ENCODE measurements at places on chromosomes 1 and 21. TPM values are rescaled to one million over a fixed set of nuclear protein-coding genes. Genes with fewer than 3 reads are reported as not detected.

Gene SLFNL1
- 0.36 TPM for polyA plus RNA-seq

Gene LDLRAD1
- polyA plus RNA-seq = 0.10 TPM

Gene TAS1R1
- 0.15 TPM for polyA plus RNA-seq

Gene FAM177B
- polyA plus RNA-seq = 0.25 TPM

Gene NTRK1
- 3.1 TPM for polyA plus RNA-seq

Gene TRIM58
- 1.4 TPM for polyA plus RNA-seq

Gene NKAIN1
- 5.0 TPM for polyA plus RNA-seq

DNA sequence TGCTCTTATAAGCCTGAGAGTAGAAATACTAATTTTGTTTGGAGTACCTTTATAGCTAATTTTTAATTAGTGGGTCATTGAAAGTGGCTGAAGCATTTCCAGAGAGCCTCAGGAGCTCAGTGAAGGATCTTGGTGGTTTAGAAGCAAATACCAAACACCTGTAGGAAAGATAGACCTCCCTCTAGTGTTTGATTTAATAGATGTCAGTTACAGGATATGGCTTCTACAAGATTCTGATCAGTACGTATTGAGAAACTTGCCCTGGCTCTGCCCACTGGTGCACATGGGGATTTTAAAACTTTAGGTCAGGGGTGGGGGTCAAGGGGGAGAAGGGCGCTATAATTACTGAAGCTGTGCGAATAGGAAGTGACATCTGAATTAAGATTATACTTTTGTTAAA lies 122.2 kb downstream of the POU2F1 start:
- DNase-seq = no peak

GRCh38 chr1:231890791-231891190 lies 264.2 kb downstream of the DISC1 start:
- no peak for DNase-seq

DNA sequence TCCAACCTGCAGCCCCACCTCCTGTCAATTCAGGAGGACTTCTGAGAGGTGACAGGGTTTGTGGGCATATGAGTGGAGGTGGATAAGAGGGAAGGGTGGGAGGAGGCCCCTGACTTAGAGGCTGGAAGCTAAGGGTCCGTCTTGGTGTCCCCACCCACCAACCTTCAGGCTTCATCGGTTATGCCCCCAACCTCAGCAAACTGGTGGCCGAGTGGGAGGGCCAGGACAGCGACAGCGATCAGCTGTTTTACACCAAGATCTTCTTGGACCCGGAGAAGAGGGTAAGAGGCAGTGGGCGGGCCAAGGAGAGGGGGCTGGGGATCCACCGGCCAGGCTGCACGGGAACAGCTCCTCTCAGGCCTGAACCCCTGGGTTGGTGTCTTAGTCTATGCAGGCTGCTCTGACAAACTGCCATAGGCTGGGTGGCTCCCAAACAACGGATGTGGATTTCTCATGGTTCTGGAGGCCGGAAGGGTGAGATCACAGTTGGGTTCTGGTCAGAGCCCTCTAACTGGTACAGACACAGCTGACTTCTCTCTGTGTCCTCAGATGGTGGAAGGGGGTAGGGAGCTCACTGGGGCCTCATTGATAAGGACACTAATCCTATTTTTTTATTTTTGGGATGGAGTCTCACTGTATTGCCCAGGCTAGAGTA lies 18.1 kb downstream of the PLOD1 start:
- no peak for DNase-seq

GRCh38 chr1:231485029-231485784 lies 43.3 kb upstream of the TSNAX start:
- DNase-seq = no peak

GRCh38 chr21:45698493-45699184 lies 55.1 kb downstream of the PCBP3 start:
- no peak for DNase-seq

DNA sequence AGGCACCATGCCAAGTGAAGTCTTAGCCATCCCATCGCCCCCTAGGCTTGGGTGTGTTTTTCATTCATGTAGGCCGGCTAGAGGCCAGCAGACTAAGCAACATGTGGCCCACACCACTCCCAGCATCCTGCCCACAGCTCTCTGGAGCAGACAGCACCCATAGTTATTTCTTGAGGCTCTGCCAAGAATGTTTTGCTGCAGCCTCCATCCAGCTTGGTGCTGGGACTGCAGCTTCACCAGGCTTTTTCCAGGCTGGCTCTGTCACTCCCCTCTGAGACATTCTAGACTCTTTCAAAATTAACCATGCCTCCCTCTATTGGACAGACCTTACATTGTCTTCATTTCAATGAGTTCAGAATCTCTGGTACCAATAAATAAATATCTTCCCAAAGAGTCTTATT lies 104.2 kb downstream of the DUSP10 start:
- no peak for DNase-seq

- DNase-seq = no peak
Measured at GRCh38 chr21:42583477-42584295, 69.7 kb upstream of the PDE9A start.

DNA sequence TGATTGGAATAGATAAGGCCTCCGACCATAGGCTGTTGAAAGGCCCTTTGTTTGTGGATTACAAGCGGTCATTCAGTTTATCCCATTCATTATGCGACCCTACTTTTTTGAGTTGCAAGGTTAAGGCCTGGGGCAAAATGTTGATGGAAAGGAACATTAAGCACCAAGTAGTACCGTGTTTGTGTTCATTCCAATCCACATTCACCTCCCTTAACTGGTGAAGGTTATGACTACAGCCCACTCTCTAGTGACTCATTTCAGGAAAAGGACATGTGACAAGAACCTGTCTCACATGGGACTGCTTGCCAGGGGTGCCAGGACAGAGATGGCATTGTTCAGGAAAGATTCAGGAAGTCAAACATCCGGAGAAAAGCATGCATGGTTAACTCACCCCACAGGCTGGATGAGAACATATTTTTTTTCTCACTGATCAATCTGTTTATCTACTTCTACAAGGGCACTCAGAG lies 81.6 kb downstream of the CD58 start:
- DNase-seq = no peak

GRCh38 chr21:32001390-32001789 lies 128.6 kb downstream of the HUNK start:
- peak; percentile 60 for DNase-seq

DNA sequence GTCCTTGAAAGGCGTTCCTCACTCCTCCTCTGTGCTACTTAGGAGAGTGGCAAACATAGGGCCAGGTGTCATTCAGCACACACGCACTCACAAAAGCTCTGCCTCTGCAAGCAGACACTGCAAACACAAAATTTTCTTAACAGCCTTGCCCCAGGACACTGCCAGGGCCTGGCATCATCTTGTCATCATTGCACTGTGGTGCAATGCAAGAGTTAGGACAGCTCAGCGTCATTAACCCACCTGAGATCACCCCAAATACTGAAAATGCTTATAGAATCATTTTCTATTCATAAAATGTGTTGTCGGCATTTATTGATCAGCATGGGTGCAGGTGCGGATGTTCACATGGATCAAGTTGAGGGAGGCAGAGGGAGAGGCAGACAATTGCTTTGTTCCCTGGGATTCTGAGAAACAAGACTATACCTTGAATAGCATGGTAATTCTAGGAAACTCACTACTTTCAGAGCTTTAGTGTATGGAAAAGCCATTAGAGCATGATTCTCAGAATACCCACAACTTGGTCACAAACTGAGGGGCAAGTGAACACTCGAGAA lies 3.0 kb downstream of the ADAM30 start:
- no peak for DNase-seq

GRCh38 chr1:41576206-41576605 lies 91.7 kb upstream of the EDN2 start:
- no peak for DNase-seq

DNA sequence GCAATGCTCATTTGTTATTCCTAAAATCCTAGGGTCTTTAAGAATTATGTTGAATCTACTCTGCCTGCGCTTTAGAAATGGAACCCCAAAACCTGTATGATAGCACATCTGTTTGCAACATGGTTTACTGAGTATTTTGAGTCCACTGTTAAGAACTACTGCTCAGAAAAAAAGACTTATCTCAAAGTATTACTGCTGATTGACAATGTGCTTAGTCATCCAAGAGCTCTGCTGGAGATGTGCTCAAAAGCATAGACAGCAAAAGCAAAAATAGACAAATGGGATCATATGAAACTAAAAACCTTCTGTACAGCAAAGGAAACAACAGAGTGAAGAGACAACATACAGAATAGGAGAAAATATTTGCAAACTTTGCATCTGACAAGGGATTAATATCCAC lies 107.0 kb downstream of the CTH start:
- DNase-seq = no peak

DNA sequence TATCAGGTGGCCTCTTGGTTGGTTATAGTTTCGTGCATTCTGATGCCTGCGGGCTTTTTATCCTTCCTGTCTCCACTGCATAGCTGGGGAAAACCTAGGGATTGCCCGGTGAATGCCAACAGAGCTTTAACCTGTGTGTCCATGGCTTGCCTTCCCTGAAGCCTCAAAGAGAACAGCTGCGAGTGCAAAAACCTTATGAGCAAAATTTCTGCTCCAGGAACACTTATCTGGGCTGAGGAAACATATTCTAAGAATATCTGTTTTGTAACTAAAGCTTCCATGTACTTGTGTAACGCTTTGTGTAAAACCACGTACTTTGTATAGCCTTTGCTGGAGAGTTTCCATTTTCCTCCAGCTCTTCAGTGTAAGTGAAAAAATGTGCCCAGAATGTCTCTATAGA lies 7.2 kb downstream of the CNST start:
- no peak for DNase-seq

DNA sequence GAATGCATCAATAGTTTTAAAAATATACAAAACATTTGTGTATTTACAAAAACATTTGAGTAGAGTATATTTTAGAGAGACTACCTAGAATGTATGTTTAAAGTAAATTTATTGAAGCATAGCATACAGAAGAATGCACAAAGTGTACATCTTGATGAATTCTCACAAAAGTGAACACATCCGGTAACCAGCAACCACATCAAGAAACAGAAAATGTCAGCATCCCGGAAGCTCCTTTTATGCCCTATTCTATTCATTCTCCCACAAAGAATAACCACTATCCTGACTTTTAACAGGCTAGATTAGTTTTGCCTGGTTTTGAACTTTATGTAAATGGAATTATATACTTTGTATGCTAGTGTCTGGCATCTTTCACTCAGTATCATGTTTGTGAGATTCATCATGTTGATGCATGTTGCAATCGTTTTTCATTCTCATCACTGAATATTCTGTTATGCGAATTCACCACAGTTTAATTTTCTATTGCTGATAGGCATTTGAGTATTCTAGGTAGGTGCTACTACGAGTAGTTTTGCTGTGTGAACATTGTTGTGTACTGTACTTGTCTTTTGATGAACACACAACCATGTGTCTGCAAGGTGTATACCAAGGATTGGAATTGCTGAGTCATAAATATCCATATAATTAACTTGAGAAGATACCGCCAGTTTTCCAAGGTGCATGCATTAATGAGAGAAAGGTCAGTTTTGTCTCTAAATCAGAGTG lies 75.4 kb downstream of the CACHD1 start:
- DNase-seq = no peak

GRCh38 chr1:27142464-27142863 lies 12.5 kb downstream of the SLC9A1 start:
- DNase-seq = no peak

GRCh38 chr1:230052018-230052417 lies 15.0 kb upstream of the GALNT2 start:
- DNase-seq = no peak

DNA sequence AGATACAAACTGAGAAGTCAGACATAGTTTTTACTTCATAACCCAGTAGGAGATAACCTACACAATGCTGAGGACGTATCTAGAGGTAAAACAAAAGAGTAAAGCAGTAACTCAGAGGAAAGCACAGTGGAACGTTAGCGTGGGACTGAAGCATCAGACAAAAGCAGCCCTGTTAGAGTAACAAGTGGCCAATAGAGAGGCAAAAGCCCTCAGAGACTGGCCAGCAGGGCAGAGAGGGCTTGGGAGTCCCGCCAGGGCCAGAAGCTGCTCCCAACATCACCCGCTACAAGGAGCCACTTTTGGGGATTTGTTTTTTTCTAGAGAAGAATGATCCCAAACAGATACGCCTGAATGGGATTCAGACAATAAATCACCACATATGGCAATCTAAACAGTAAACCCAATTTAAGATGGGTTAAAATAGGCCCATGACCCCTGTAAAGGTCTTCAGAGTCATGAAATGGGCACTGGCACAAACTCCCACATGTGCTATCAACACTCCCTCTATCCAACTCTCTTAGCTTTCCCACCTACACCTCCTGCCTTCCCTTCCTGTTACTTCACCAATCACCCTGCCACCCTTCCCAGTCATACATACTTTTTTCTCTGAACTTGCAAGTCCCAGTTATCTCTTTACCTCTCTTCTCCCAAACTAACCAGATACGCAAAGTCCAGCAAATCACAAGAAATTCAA lies 17.2 kb downstream of the TADA1 start:
- no peak for DNase-seq

All from left renal pelvis (tissue), 4 donors.